ENCODE measurements at places on chromosomes 3 and 15. TPM values are rescaled to one million over a fixed set of nuclear protein-coding genes. Genes with fewer than 3 reads are reported as not detected.

Gene MED12L
- 0.03 TPM for polyA plus RNA-seq

Gene PLIN1
- polyA plus RNA-seq: 15.7 TPM

Gene SGO1
- polyA plus RNA-seq: 0.04 TPM

Gene FBXL22
- 38.3 TPM for polyA plus RNA-seq

Gene ANKUB1
- polyA plus RNA-seq: not detected

Gene GCSAM
- not detected for polyA plus RNA-seq

Gene EAF2
- 3.7 TPM for polyA plus RNA-seq

Gene NPAP1
- polyA plus RNA-seq: under 0.01 TPM

Gene CTXND1
- polyA plus RNA-seq: 1.8 TPM

Gene TOPAZ1
- not detected for polyA plus RNA-seq

Gene TIMP4
- polyA plus RNA-seq: 41.4 TPM

Gene GRM2
- polyA plus RNA-seq: 0.04 TPM

Gene STARD5
- 2.5 TPM for polyA plus RNA-seq

Gene SCN11A
- polyA plus RNA-seq: 0.15 TPM

Gene C3orf22
- polyA plus RNA-seq: not detected

Gene PDZRN3
- polyA plus RNA-seq: 17.7 TPM

Gene SAMMSON
- not detected for polyA plus RNA-seq

Gene STXBP5L
- polyA plus RNA-seq: not detected

Gene PFN2
- polyA plus RNA-seq: 52.4 TPM

Gene DUOXA1
- polyA plus RNA-seq: 0.16 TPM

Gene ANAPC13
- polyA plus RNA-seq: 81.3 TPM

All from heart right ventricle (tissue), 16 donors.